Heart right ventricle (tissue), 16 donors: ENCODE measurements at places on chromosomes 12 and 14. TPM values are rescaled to one million over a fixed set of nuclear protein-coding genes. Genes with fewer than 3 reads are reported as not detected.

DNA sequence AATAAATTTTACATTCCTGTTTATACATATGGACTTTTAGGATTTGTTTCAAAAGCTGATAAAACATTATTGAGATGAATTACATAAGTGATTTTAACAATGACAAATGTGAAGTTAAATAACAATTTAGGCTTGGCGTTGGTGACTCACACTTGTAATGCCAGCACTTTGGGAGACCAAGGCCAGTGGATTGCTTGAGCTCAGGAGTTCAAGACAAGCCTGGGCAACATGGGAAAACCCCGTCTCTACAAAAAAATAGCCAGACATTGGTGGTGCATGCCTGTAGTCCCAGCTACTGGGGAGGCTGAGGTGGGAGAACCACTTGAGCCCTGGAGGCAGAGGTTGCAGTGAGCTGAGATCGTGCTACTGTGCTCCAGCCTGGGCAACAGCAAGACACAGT lies 7.4 kb downstream of the ACOT2 start:
- H3K4me1 ChIP-seq = peaks cover under 1% of the 10 kb centered on the region
- no peaks in the 10 kb centered on the region for H3K27me3 ChIP-seq
- DNase-seq = no peak

DNA sequence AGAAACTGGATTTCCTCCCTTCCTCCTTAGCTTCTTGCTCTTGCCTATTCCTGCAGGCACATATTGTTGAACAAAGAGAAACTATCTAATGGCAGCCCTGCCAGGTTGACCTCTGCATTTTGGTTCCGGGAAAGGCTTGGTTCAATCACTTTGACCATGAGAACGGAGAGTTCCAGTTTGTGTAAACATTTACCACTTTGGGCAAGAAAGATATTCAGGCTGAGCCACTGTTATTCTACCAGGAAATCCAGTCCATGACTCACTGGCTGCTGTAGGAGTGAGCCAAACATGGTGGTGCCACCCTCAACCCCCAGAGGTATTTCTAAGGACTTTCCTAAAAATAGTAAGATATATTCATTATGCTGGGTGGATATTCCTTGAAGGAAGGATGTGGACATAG lies 242.2 kb upstream of the OR4E1 start:
- no peak for DNase-seq
- H3K27me3 ChIP-seq = no peaks in the 10 kb centered on the region
- H3K36me3 ChIP-seq = no peaks in the 10 kb centered on the region
- H3K4me3 ChIP-seq = no peak overlapping the region
- H3K4me1 ChIP-seq = peaks cover 6% of the 10 kb centered on the region

- H3K27ac ChIP-seq = no peak overlapping the region
- H3K4me1 ChIP-seq = no peaks in the 10 kb centered on the region
- no peak for DNase-seq
- no peak overlapping the region for H3K4me3 ChIP-seq
Observed at GRCh38 chr12:19909418-19909817, 458.9 kb upstream of the PDE3A start.

Gene MDM1
- total RNA-seq = 5.8 TPM

- H3K4me1 ChIP-seq = no peaks in the 10 kb centered on the region
- no peak overlapping the region for H3K27ac ChIP-seq
- DNase-seq = no peak
- H3K27me3 ChIP-seq = no peaks in the 10 kb centered on the region
Observed at GRCh38 chr14:58133739-58134138, 18.3 kb downstream of the ARMH4 start.

DNA sequence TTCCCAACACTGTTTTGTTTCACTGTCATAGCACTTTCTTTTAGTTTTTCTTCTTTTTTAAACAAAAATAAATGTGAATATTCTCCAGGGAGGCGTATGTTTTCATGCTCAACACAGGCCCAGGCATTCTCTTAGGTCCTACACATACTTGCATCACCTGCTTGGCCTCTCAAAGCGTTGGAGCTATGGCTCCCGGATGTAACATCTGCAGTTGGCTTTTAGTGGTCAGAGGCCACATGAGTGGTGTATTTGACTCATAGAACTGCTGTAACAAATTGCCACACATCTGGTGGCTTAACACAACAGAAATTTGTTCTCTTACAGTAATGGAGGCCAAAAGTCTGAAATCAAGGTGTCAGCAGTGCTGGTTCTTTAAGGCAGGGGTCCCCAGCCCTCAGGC lies 44.6 kb upstream of the VRK1 start:
- H3K27me3 ChIP-seq = peaks cover 4% of the 10 kb centered on the region
- no peak for DNase-seq

- no peaks in the 10 kb centered on the region for H3K27me3 ChIP-seq
- peak overlapping the region; percentile 74 for H3K27ac ChIP-seq
- peaks cover 14% of the 10 kb centered on the region for H3K4me1 ChIP-seq
- no peak for DNase-seq
- no peaks in the 10 kb centered on the region for H3K36me3 ChIP-seq
Observed at GRCh38 chr14:75184039-75184438, 7.6 kb upstream of the TMED10 start.

DNA sequence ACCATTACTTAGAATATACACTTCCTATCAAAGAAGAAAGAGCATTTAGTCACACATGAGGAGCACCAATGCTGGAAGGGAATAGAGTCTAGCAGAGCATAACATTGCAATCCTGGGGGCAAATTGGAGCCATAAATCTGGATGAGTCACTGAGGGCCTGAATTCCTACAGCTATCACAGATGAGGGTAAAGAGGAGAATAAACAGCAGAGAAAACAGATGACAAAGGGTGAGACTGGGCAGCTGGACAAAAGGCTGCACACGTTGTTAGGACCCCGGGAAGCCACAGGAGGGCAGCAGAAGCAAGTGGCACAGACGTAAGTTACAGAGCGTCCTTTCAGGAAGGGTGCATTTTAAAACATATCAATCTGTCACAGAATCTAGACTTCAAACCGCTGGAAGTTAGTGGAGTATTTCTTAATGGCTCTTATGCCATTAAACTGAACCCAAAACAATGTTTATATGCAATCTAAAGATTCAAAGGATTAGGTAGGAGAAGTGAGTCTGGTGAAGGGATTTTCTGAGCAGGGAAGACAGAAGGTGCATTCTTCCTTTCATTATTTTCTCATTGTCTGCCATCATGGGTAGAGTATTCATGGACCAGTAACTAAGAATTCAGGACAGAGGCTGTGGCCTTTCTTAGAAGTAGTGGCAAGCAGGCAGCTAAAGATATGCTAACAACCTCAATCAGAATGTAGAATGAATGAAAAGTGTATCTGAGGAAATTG lies 159.8 kb upstream of the DAAM1 start:
- H3K4me1 ChIP-seq = peaks cover 9% of the 10 kb centered on the region
- no peak overlapping the region for H3K4me3 ChIP-seq
- H3K36me3 ChIP-seq = no peaks in the 10 kb centered on the region
- DNase-seq = peak; percentile 25

- H3K27ac ChIP-seq = no peak overlapping the region
- no peak overlapping the region for H3K4me3 ChIP-seq
- H3K36me3 ChIP-seq = no peaks in the 10 kb centered on the region
- H3K27me3 ChIP-seq = no peaks in the 10 kb centered on the region
- no peak for DNase-seq
- H3K4me1 ChIP-seq = no peaks in the 10 kb centered on the region
Observed at GRCh38 chr12:94239332-94239993, 91.1 kb downstream of the PLXNC1 start.

DNA sequence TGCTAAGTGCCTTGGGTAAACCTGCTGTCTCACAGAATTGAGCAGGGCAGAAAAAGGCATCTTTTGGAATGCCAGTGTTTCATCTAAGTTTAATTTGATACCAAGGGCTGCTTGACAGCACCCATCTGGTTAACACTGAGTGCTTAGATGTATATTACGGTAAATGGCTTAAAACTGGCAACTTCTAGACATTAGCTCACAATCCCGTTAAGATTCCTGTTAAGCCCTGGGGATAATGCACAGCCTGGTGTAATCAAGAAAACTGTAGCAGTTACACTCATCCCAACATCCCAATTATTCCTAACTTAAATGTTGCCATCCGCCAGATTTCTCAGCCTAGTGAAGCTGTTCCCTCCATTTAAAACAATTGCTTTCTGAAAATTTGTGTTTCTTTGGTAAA lies 29.9 kb downstream of the PPFIBP1 start:
- peak overlapping the region; percentile 84 for H3K27ac ChIP-seq
- DNase-seq = no peak
- peaks cover 98% of the 10 kb centered on the region for H3K4me1 ChIP-seq
- H3K36me3 ChIP-seq = no peaks in the 10 kb centered on the region
- no peaks in the 10 kb centered on the region for H3K27me3 ChIP-seq

GRCh38 chr12:3081091-3081490 lies 3.9 kb downstream of the TSPAN9 start:
- no peaks in the 10 kb centered on the region for H3K27me3 ChIP-seq
- H3K27ac ChIP-seq = no peak overlapping the region
- peaks cover 67% of the 10 kb centered on the region for H3K4me1 ChIP-seq

Gene ANKS1B
- 1.8 TPM for total RNA-seq

Gene NTN4
- total RNA-seq = 80.3 TPM

Gene CAMKK2
- 14.7 TPM for total RNA-seq

- H3K4me1 ChIP-seq = peaks cover 48% of the 10 kb centered on the region
- H3K4me3 ChIP-seq = no peak overlapping the region
- no peak for DNase-seq
- no peak overlapping the region for H3K27ac ChIP-seq
Observed at GRCh38 chr14:95316821-95317220, 2.9 kb downstream of the CLMN start.

DNA sequence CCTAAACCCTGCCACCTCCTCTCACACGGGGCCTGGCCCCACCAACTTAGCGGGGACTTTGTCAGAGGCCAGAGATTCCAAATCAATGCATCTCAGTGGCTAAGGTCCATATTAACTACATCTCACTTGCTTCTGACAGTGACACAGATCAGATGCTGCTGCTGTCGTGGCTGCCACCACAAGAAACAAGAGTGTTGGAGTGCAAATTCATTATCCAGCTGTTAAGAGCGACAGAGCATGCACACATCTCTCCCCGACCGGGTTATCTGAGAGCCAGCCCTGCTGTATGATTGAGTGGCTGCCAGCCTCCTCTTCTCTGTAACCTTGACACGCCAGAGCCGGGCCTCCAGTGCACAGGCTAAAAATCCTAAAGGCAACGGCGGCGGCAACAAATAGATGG lies 40.2 kb downstream of the SPRING1 start:
- peaks cover 14% of the 10 kb centered on the region for H3K27me3 ChIP-seq
- no peak overlapping the region for H3K4me3 ChIP-seq
- peak; percentile 35 for DNase-seq

- H3K4me1 ChIP-seq = no peaks in the 10 kb centered on the region
- no peak overlapping the region for H3K27ac ChIP-seq
- no peak for DNase-seq
Observed at GRCh38 chr14:95069547-95069946, 87.8 kb downstream of the DICER1 start.

DNA sequence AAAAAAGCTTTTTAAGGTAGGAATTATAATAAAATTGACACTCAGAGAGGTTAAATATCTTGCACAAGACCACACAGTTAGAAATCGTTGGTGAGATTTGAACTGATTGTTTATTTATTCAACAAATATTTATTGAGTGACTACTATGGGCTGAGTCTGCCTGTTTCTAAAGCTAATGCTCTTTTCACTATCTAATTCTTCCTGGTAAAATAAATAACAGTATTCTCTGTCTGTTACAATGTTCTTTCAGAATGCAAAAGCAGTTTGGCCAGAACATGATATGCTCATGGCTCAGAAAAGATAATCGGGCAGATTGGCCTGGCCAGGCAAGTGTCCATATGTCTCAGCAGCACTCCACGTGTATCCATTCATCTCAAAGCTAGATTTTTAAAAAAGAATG lies 82.0 kb downstream of the BTG1 start:
- no peak for DNase-seq
- H3K27me3 ChIP-seq = no peaks in the 10 kb centered on the region
- no peak overlapping the region for H3K27ac ChIP-seq
- H3K4me1 ChIP-seq = peaks cover 19% of the 10 kb centered on the region
- H3K4me3 ChIP-seq = no peak overlapping the region

Gene NRXN3
- total RNA-seq = 0.63 TPM

DNA sequence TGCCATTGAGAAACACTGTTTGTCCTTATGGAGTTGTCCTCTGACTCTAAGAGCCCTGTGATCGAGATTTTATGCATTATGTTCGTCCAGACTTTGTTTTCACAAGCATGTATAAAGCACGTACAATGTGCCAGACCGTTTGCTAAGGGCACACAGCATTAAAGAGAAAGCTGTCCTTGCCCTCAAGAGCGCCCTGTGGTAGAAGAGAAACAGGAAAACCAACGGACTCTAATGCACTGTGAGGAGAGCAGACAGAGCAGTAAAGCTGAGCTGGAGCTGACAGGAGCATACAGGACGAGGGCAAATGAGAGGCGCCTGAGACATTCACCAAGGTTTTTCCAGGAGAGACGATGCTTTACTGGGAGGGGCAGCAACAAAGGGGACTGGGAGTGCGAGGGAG lies 66.2 kb upstream of the OVCH1 start:
- H3K4me3 ChIP-seq = no peak overlapping the region
- H3K27me3 ChIP-seq = no peaks in the 10 kb centered on the region
- H3K27ac ChIP-seq = no peak overlapping the region
- no peak for DNase-seq

DNA sequence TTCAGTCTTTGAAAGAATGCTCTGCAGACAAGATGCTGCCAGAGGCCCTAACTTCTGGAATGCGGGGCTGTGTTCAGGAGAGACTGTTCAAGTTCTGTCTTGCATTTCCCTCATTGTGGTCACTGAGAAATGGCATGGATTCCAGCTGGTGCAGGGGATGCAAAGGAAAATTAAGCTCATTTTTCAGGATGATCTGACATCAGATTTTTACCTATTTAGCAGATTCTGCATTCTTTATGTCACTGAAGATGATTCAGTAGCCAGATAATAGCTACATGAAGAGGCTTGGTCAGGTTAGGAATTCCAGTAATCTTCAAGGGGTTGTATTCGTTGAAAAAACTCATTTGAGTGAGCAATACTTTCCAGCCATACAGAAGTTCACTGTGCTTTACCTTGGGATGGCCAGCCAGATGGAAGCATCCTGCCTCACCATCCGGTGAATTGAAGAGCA lies 16.1 kb upstream of the MFAP5 start:
- H3K4me1 ChIP-seq = peaks cover 41% of the 10 kb centered on the region
- H3K27me3 ChIP-seq = no peaks in the 10 kb centered on the region
- no peak overlapping the region for H3K27ac ChIP-seq
- no peaks in the 10 kb centered on the region for H3K36me3 ChIP-seq

Gene MTHFD1
- 65.7 TPM for total RNA-seq

DNA sequence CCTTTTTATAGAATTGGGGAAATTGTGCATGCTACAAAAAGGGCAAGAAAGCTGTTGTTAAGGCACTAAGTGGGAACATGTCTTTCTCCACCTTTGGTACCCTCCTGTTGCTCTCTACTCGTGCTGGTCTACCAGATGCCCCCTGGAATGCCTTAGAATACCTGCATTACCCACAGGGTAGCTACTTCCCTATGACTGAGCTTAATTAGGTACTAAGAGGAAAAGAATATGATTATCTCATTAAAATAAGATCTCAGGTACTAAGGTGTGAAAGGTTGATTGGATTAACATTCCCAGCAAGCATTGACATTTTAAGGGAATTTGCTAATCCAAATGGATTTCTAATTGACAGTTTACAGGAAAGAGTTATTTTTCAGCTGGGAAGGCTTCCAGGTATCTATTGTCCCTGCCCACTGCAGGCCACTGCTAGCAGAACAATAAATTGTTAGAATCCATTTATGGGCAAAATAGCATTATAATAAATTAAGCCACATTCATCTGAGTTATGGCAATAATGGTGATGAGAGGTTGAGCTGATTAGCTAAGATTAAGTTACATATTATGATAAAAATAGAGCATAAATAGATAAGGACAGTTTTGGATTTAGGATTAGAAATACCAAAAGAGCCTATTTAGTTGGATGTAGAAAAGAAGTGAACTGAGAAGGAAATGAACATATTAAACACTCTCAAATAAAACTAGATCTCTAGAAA lies 67.8 kb upstream of the GRIP1 start:
- H3K27me3 ChIP-seq = peaks cover 5% of the 10 kb centered on the region
- H3K4me3 ChIP-seq = no peak overlapping the region
- H3K36me3 ChIP-seq = no peaks in the 10 kb centered on the region
- H3K4me1 ChIP-seq = no peaks in the 10 kb centered on the region
- H3K27ac ChIP-seq = no peak overlapping the region

Gene STK38L
- total RNA-seq = 114 TPM
